Uterus (tissue), 4 donors: ENCODE measurements at places on chromosomes 2 and 18.

GRCh38 chr2:178152033-178152432 is 39.8 kb downstream of the RBM45 start:
- H3K4me3 ChIP-seq, result no peak overlapping the region
- H3K4me1 ChIP-seq, result no peaks in the 10 kb centered on the region
- H3K27me3 ChIP-seq, result no peaks in the 10 kb centered on the region
- DNase-seq, result no peak
- no peaks in the 10 kb centered on the region for H3K36me3 ChIP-seq

DNA sequence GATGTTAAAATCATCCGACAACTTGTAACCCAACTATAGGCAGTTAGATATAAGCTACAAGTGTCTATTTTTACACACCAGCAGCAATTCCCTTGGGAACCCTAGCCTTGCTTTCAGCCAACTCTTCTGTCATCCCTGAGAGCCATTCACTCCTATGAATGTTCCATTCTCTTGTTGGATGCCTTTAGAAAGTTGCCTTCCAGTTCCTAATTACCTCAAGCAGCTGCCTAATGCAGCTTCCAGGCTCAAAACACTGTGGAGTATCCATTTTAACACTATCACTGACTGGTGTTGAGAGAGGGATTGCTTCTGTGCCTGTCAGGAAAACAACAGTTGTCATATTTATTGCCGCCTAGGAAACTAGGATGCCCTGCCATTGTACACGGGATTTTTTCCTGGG is 402.0 kb upstream of the ACVR2A start:
- H3K36me3 ChIP-seq, result no peaks in the 10 kb centered on the region
- no peak for DNase-seq
- no peak overlapping the region for H3K4me3 ChIP-seq
- no peak overlapping the region for H3K27ac ChIP-seq
- no peaks in the 10 kb centered on the region for H3K27me3 ChIP-seq

DNA sequence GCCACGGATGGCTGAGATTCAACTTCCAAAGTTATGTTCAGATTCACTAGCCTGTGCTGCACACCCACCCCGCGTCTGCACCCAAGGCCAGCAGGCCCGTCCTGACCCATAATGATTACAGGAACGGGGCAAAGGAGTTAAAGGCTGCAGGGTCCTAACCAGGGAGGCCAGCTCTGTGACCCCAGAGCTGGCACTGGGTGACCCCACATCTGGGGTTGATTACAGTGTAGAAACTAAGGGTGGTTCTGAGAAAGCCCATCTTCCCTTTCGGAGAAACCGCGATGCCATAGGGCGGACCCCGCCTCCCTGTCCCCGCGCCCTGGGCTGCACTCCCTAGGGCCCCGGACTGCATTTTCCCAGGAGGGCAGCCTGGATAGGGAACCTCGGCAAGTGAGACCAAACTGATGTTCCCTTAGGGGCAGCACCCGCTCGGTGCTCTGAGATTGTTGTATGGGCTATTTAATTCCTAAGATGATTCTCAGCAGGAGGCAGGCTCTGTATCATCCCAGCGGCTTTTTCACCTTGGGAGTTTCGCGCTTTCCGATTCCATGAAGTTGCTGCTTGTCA is 2.2 kb upstream of the GPR148 start:
- H3K4me3 ChIP-seq, result peak overlapping the region; percentile 43
- peak overlapping the region; percentile 36 for H3K27ac ChIP-seq
- peaks cover 6% of the 10 kb centered on the region for H3K4me1 ChIP-seq
- no peak for DNase-seq

DNA sequence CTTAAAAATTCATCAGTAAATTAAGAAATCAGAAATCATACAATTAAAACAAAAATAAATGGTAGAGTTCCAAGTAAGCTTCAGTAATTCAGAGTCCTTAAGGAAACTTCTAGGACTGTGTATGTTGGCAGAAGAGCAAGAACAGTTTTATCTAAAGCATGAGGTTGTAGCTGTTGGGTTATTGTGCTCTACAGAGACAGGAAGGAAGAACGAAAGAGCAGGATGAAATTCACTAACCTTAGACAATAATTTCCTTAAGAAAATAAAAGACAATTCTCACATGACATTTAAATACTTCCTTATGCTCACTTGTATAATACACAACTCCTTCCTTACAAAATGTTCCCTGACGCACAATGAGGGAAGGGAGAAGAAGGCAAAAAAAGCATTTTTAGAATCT is 133.4 kb downstream of the STK39 start:
- no peaks in the 10 kb centered on the region for H3K27me3 ChIP-seq
- H3K36me3 ChIP-seq, result no peaks in the 10 kb centered on the region
- H3K27ac ChIP-seq, result no peak overlapping the region
- H3K4me1 ChIP-seq, result no peaks in the 10 kb centered on the region
- no peak for DNase-seq

DNA sequence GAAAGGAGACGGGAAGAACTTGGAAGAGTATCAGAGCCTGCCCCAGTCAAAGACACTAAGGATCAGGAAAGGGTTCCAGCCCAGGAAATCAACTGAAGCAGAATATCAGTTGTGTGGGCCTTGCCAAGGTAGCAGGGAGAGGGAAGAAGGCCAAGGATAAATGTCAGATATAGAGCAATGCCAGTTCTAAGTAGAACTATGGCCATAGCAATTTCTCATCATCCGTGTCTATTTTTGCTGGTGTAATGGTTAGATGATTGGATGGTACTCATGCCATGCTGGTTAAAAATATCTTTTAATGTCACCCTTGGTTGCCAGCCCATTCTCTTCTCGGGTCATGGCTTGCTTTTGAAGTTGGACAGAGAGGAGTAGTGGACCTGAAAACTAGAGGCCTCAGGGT is 41.9 kb downstream of the MAIP1 start:
- H3K4me1 ChIP-seq, result no peaks in the 10 kb centered on the region
- no peak overlapping the region for H3K4me3 ChIP-seq
- no peaks in the 10 kb centered on the region for H3K27me3 ChIP-seq
- DNase-seq, result no peak
- H3K27ac ChIP-seq, result no peak overlapping the region

- no peaks in the 10 kb centered on the region for H3K36me3 ChIP-seq
- no peak overlapping the region for H3K27ac ChIP-seq
- DNase-seq, result peak; percentile 29
Measured at GRCh38 chr2:207767461-207768167, 2.1 kb downstream of the FZD5 start.

GRCh38 chr18:32958746-32959145 is 185.9 kb upstream of the KLHL14 start:
- DNase-seq, result no peak
- no peaks in the 10 kb centered on the region for H3K4me1 ChIP-seq
- H3K36me3 ChIP-seq, result no peaks in the 10 kb centered on the region
- H3K4me3 ChIP-seq, result no peak overlapping the region

GRCh38 chr2:98376301-98376910 is 30.1 kb downstream of the CNGA3 start:
- H3K4me3 ChIP-seq, result no peak overlapping the region
- H3K4me1 ChIP-seq, result no peaks in the 10 kb centered on the region
- no peaks in the 10 kb centered on the region for H3K27me3 ChIP-seq

GRCh38 chr2:71223767-71224333 is 3.1 kb downstream of the PAIP2B start:
- DNase-seq, result peak; percentile 34
- H3K4me1 ChIP-seq, result peaks cover 12% of the 10 kb centered on the region
- no peak overlapping the region for H3K4me3 ChIP-seq
- no peak overlapping the region for H3K27ac ChIP-seq
- no peaks in the 10 kb centered on the region for H3K27me3 ChIP-seq

GRCh38 chr2:26692897-26693849 is 651 bp downstream of the KCNK3 start:
- H3K36me3 ChIP-seq, result no peaks in the 10 kb centered on the region

DNA sequence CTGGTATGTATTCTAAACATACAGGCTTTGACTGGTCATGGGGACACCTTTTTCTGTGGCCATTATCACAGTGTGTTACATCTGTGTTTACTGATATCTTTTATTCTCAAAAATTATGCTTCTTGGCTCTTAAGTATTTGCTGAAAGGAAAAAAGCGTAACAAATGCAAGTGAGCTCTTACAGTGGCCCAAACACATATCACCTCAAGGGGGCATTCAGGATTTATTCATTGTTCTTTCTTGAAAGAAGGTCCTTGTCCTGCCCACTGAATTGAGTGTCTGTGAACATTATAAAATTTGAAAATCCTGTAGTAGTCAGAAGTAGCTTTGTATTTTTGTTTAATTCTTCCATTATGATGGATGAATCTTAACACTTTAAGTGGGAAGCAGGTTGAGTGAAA is 454.5 kb downstream of the XIRP2 start:
- DNase-seq, result no peak
- no peak overlapping the region for H3K4me3 ChIP-seq
- H3K27me3 ChIP-seq, result no peaks in the 10 kb centered on the region
- H3K4me1 ChIP-seq, result no peaks in the 10 kb centered on the region
- H3K27ac ChIP-seq, result no peak overlapping the region
- H3K36me3 ChIP-seq, result no peaks in the 10 kb centered on the region

GRCh38 chr2:168312036-168312822 is 64.8 kb upstream of the STK39 start:
- H3K36me3 ChIP-seq, result no peaks in the 10 kb centered on the region
- H3K27me3 ChIP-seq, result no peaks in the 10 kb centered on the region

DNA sequence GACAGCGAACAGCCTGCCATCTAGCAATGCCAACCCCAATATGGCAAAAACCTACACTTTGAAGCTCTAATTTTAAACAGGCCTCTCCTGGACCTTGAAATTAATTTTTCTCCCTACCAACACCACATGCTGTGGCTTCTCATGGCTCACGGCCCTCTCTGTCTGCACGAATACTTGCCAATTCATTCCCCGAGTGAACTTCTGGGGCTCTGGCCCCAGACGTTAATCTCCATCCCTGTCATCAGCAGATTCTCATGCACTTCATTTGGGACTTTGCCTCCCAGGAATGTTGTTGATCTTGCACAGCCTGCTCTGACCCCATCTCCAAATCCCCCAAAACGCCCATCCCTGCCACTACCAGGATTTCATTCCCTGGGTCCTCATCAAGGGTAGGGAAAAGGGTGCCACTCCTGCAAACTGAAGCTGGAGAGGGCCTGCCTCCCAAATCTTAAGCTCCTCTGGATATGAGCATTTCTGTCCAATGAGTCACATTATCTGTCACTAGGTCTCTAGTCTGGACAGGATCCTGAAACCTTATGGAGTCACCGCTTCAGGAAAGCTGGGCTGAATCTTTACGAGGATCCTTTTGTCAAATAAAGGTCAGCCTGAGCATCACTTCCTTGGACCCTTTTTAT is 10.4 kb downstream of the FIGLA start:
- no peaks in the 10 kb centered on the region for H3K36me3 ChIP-seq
- no peak overlapping the region for H3K27ac ChIP-seq
- H3K4me1 ChIP-seq, result no peaks in the 10 kb centered on the region
- DNase-seq, result no peak
- H3K27me3 ChIP-seq, result peaks cover 3% of the 10 kb centered on the region

DNA sequence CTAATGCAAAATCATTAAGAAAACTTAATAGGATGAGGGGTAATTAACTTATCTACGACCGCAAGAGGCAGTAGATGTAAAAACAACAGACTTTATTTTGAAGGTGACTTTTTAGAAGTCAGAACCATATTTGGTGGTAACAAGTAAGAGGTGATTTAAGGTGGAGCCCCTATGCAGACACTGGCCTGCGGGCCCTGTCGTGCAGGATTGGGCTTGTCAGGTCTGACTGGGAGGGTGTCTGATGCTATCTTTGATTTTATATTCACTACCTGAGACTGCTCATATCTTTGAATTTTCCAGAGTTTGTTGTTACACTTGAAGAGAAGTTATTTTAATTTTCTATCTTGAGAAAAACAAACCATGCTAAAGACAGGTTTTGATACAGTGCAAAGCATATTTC is 29.1 kb upstream of the SCLY start:
- DNase-seq, result no peak
- no peaks in the 10 kb centered on the region for H3K36me3 ChIP-seq
- H3K27ac ChIP-seq, result no peak overlapping the region
- no peaks in the 10 kb centered on the region for H3K4me1 ChIP-seq
- H3K27me3 ChIP-seq, result no peaks in the 10 kb centered on the region

DNA sequence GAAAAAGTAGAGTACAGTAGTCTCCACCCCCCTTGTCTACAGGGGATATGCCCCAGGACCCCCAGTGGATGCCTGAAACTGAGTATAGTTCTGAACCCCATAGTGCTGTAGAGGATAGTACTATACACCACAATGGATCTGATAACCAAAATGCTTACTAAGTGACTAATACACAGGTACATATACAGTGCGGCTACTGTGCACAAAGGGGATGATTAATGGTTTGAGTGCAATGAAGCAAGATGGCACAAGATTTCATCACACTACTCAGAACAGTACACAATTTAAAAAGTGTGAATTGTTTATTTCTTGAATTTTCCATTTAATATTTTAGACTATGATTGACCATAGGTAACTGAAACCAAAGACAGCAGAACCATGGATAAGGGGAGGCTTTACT is 446.9 kb upstream of the NRP2 start:
- no peaks in the 10 kb centered on the region for H3K27me3 ChIP-seq
- H3K27ac ChIP-seq, result no peak overlapping the region
- DNase-seq, result no peak
- H3K4me1 ChIP-seq, result no peaks in the 10 kb centered on the region
- H3K4me3 ChIP-seq, result no peak overlapping the region
- H3K36me3 ChIP-seq, result no peaks in the 10 kb centered on the region

GRCh38 chr2:206833291-206833690 is 67.9 kb downstream of the FASTKD2 start:
- no peaks in the 10 kb centered on the region for H3K27me3 ChIP-seq
- H3K36me3 ChIP-seq, result no peaks in the 10 kb centered on the region
- no peaks in the 10 kb centered on the region for H3K4me1 ChIP-seq
- H3K27ac ChIP-seq, result no peak overlapping the region
- no peak overlapping the region for H3K4me3 ChIP-seq

GRCh38 chr2:58708565-58708964 is 467.4 kb upstream of the FANCL start:
- H3K36me3 ChIP-seq, result no peaks in the 10 kb centered on the region
- no peak overlapping the region for H3K4me3 ChIP-seq
- no peak for DNase-seq
- H3K4me1 ChIP-seq, result no peaks in the 10 kb centered on the region
- no peaks in the 10 kb centered on the region for H3K27me3 ChIP-seq
- no peak overlapping the region for H3K27ac ChIP-seq

DNA sequence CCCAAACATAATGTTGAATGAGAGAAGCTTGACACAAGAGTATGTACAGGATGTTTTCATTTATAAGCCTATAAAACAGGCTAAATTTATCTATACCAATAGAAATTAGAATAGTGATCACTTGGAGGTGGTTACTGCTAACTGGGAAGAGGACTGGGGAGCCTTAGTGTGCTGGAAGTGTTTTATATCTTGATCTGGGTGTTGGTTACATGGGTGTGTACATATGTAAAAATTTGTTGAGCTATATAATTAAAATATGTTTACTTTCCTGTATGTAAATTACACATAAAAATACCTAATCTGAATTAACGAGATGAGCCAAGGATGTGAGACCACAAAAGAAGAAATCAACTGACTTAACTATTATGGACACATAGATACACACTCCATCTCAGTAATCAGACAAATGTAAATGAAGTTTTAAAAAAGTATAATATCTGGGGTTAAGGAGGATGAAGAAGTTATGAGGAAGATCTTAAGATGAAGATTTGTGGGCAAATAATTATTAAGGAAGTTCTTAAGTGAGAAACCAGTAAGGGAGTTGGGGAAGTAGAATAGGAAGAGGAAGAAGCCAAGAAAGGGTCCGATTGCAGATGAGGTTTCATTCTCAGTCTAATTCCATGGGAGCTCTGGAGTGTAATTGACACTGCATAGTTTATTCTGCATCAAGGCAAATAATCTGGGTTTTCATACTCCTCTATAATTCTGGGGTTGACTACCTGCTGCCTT is 32.3 kb upstream of the NABP1 start:
- no peaks in the 10 kb centered on the region for H3K4me1 ChIP-seq
- no peak for DNase-seq
- H3K27ac ChIP-seq, result no peak overlapping the region
- no peaks in the 10 kb centered on the region for H3K27me3 ChIP-seq
